ENCODE measurements at places on chromosomes 16 and 17. TPM values are rescaled to one million over a fixed set of nuclear protein-coding genes. Genes with fewer than 3 reads are reported as not detected.

DNA sequence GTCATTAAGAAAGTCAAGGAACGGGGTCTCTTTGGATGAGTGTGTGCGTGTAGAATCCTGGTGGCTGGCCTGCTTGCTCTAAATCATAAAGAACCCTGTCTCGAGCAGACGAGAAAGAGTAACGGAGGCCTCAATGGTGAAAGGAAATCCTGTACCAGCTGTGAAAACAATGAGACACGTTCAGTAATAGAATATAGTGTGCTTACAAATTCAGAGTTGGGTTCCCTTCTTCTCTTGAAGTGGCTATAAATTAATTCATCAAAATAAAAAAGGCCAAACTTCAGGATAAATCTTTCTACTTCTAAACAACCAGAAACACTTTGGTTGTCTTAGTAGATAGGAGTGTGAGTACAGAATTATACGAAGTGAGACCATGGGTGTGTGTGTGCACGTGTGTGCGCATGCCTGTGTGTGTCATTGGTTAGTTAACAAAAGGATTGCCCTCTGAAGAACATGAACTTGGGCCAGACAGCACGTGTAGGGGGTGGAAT is 48.5 kb downstream of the WWOX start:
- DNase-seq: no peak
- H3K27ac ChIP-seq: no peak overlapping the region
- no peaks in the 10 kb centered on the region for H3K36me3 ChIP-seq
- H3K27me3 ChIP-seq: no peaks in the 10 kb centered on the region

DNA sequence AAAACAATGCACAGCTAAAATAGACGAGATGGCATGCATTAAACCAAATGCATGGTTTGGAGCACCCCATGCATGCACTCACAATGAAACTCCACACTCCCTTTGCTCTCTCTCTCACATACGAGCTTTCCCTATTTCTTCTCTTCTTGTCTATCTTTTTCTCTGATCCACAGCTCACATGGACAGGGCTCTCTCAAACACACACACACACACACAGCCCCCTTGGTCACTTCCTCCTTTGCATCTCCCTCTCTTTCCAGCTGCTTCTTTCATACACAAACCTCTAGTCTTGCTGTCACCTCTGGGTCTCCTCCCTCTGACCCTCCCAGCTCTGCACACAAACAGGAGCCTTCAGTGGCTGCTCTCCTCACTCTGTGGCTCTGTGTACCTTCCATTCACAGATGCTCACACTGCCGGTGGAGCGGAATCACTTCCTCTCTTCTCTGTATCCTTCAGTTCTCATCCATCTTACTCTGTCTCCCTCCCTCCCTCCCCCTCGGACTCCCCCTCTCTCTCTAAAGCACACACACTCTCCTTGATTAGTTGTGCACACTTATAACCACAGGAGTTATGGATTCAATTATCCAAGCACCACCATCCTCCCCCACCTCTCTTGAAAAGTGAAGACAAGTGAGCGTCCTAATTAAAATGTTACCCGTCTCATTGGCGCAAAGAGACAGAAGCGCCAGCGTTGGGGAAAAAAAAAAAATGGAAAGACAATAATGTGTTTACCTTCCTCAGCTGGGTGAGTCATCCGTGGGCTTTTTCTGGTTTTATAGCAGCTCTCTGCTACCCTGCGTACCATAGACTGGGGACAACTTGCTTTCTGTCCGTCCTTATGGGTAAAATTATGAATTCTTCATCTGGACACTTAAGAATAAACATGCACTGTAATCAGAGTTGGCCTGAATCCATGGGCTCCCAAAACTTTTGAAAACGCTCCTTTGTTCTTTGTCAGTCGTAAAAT is 90.8 kb downstream of the SHISA6 start:
- no peak overlapping the region for H3K4me3 ChIP-seq
- H3K27ac ChIP-seq: no peak overlapping the region
- peak; percentile 2 for DNase-seq
- H3K4me1 ChIP-seq: no peaks in the 10 kb centered on the region
- no peaks in the 10 kb centered on the region for H3K27me3 ChIP-seq

GRCh38 chr17:29124135-29124924 is 55.9 kb downstream of the MYO18A start:
- no peaks in the 10 kb centered on the region for H3K27me3 ChIP-seq
- H3K36me3 ChIP-seq: peaks cover 19% of the 10 kb centered on the region
- no peak overlapping the region for H3K4me3 ChIP-seq
- H3K4me1 ChIP-seq: peaks cover 1% of the 10 kb centered on the region
- DNase-seq: peak; percentile 83

- peaks cover 12% of the 10 kb centered on the region for H3K27me3 ChIP-seq
- no peaks in the 10 kb centered on the region for H3K36me3 ChIP-seq
- H3K4me3 ChIP-seq: no peak within 1 kb of the TSS
- H3K4me1 ChIP-seq: peaks cover 1% of the 10 kb centered on the region
Observed at GRCh38 chr16:88866151-88866920, at the start of gene PABPN1L. TSS of gene PABPN1L (minus strand) at chr16:88866660. CDS start at chr16:88866606, 54 bp downstream.

DNA sequence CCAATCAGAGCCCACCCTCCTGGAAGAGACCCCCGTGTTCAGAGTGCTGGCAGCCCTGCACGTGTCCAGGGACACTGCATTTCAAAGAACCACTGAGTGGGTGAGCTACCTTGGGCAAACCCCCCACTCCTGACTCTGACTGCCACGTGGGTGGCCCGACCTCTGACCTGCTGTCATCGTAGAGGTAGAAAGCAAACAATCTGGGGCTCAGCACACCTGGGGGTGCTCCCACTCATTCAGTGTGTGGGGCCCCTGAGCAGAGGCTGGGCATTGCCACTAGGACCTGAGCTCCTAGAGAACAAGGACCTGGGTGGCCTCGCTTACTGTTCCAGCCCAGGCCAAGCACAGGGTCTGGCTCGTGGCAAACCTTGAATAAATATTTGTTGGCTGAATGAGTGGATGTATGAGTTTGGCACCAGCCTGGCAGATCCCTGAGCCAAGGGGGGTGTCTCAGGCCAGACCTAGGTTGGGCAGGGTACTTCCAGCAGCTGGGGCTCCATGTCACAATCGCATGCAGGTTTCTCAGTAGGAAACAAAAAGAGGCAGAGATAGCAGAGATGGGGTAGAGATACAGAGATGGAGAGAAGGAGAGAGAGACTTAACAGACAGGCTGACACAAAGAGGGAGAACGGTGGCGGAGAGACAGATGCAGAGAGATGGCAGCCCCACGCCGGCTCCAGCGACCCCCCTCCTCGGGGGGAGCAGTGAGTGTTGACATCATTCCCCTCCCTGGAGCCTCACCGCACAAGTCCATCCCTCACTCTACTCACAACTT is 5.4 kb upstream of the DRC7 start:
- peaks cover 9% of the 10 kb centered on the region for H3K27me3 ChIP-seq
- peaks cover 27% of the 10 kb centered on the region for H3K4me1 ChIP-seq
- H3K27ac ChIP-seq: peak overlapping the region; percentile 79
- H3K4me3 ChIP-seq: peak overlapping the region; percentile 63

DNA sequence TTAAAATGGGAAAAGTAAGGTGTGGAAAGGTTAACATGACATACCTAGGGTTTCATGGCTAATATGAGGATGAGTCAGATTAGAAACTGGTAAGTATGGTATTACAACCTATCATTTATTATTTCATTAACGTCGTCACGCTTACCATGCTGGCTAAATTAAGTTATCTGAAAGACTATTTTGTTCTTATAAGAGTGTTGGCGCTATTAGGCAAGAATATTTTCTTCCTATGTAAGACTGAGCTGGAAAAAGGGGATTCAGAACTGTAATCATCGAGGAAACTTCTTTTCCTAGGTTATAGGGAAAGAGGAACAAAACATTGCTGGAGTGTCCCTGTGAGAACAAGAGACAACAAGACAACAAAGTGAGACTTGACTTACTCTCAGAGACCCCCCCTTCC is 440.8 kb downstream of the KCNJ2 start:
- H3K27me3 ChIP-seq: no peaks in the 10 kb centered on the region
- DNase-seq: no peak
- H3K36me3 ChIP-seq: no peaks in the 10 kb centered on the region
- no peak overlapping the region for H3K27ac ChIP-seq
- no peak overlapping the region for H3K4me3 ChIP-seq

GRCh38 chr17:80805032-80805751 is 186.4 kb upstream of the CHMP6 start:
- H3K36me3 ChIP-seq: peaks cover 51% of the 10 kb centered on the region
- no peak for DNase-seq
- no peaks in the 10 kb centered on the region for H3K27me3 ChIP-seq
- H3K27ac ChIP-seq: peak overlapping the region; percentile 25
- H3K4me3 ChIP-seq: no peak overlapping the region

GRCh38 chr17:78412403-78412802 is 34.0 kb downstream of the PGS1 start:
- peaks cover 46% of the 10 kb centered on the region for H3K36me3 ChIP-seq
- H3K4me3 ChIP-seq: peak overlapping the region; percentile 85
- peaks cover 84% of the 10 kb centered on the region for H3K4me1 ChIP-seq
- peak overlapping the region; percentile 95 for H3K27ac ChIP-seq

DNA sequence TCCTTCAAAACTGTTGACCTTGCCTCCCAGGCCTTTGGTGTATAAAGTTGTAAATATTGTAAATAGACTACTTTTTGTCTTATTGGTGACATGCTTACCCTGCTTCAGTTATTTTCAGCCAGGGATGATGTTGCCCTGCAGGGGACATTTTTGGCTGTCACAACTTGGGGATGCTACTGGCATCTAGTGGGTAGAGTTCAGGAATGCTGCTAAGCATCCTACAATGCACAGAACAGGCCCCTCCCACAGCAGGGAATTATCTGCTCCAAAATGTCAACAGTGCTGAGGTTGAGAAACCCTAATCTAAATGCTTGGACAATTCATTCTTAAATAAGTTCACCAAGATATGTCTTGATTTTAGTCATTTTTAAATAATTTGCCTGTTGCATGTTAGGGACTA is 459.8 kb downstream of the PMP22 start:
- no peak overlapping the region for H3K4me3 ChIP-seq
- no peaks in the 10 kb centered on the region for H3K4me1 ChIP-seq
- H3K27ac ChIP-seq: no peak overlapping the region

GRCh38 chr17:56751145-56751738 is 82.5 kb downstream of the C17orf67 start:
- DNase-seq: no peak
- no peaks in the 10 kb centered on the region for H3K27me3 ChIP-seq

GRCh38 chr17:45428931-45429338 is 3.7 kb downstream of the ARHGAP27 start:
- H3K4me1 ChIP-seq: peaks cover 21% of the 10 kb centered on the region

GRCh38 chr16:20707461-20707860 is 10.0 kb upstream of the ACSM1 start:
- no peaks in the 10 kb centered on the region for H3K36me3 ChIP-seq
- no peak overlapping the region for H3K27ac ChIP-seq
- H3K27me3 ChIP-seq: no peaks in the 10 kb centered on the region
- H3K4me1 ChIP-seq: no peaks in the 10 kb centered on the region
- no peak overlapping the region for H3K4me3 ChIP-seq

- no peaks in the 10 kb centered on the region for H3K4me1 ChIP-seq
- no peak overlapping the region for H3K4me3 ChIP-seq
- H3K27me3 ChIP-seq: no peaks in the 10 kb centered on the region
- DNase-seq: no peak
- no peak overlapping the region for H3K27ac ChIP-seq
Observed at GRCh38 chr17:4818276-4818675, 11.3 kb downstream of the PLD2 start.

GRCh38 chr16:56889206-56889605 is 24.2 kb downstream of the SLC12A3 start:
- H3K27me3 ChIP-seq: no peaks in the 10 kb centered on the region
- no peaks in the 10 kb centered on the region for H3K36me3 ChIP-seq
- no peak for DNase-seq
- H3K4me3 ChIP-seq: no peak overlapping the region
- no peak overlapping the region for H3K27ac ChIP-seq

GRCh38 chr16:1137604-1138003 is 15.3 kb upstream of the CACNA1H start:
- H3K36me3 ChIP-seq: no peaks in the 10 kb centered on the region
- no peaks in the 10 kb centered on the region for H3K4me1 ChIP-seq
- DNase-seq: no peak
- no peaks in the 10 kb centered on the region for H3K27me3 ChIP-seq

C16orf86 gene
- total RNA-seq: 0.68 TPM

MYH3 gene
- total RNA-seq: 8.1 TPM

NCOR1 gene
- 133 TPM for total RNA-seq

TP53TG3F gene
- not detected for total RNA-seq

SECTM1 gene
- 4.6 TPM for total RNA-seq

All from activated CD4-positive, alpha-beta T cell treated with anti-CD3 and anti-CD28 coated beads, Interleukin-2, amount 10 ng/mL, durations not matched to agents 24 days and 14 days (primary cell).